ENCODE measurements at places on chromosomes 1 and 21.

DNA sequence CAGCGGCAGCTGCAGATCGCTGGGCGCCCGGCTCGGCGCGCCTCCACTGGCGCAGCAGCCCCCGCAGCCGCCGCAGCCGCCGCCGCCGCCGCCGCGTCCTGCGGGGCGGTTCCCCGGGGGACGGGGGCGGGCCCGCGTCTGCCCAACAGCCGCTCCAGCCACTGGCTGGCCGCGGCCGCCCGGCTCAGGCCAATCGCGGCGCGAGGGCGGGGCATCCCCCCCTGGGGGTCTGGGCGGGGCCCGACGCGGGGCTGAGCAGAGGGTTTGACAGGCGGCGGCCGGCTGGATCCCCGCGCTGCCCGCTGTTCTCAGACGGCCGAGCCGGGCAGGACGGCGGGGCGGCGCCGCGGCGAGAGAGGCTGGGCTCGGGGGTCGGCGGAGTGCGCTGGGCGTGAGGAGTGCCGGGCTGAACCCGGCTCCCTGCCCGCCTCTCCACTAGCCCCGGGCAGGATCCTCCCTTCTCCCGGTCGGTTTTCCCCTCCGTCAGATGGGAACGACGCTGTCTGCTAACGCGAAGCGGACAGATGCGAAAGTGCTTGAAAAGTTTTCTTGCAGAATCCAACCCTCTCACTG lies at the start of gene GLIS1:
Gene GLIS1, minus strand, starts transcription at position 56 of the 573 bp plus-strand sequence. CDS start 1,100 bp downstream, outside the sequence.
- peak; percentile 13 for DNase-seq

DNA sequence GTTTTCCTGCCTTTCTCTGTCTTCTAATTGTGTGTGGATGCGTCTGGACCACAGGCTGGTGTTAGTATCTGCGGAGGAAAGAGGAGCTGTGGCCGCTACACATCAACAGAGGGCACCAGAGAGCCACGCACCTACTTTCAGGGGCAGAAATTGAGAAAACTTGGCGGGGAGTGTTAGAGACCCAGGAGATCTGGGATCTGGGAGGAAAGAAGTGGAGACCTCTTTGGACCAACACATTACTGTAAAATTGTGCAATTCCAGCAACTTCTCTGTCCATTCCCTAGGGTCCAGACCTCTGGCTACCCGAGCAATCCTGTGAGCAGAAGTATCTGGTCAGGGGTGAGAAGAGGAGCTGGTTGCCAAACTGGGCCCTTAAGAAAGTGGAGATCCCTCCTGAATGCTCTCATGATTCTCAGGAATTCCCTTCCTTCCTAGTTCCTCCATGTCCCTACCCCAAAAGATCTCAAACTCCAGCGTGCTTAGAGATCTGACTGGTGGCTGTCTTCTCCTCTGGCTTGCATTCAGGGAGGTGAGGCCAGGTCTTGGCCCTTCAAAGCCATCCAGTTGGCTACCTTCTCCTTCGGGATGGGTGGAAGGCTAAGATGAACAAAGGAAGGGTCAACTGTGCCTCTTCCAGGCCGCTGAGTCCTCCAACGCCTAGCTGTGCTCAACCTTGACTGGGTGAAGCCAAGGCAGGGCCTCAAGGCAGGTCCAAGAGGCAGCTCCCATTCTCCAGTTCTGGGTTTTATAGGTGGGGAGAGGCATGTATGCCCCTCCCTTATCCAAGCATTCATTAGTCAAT lies 1.2 kb upstream of the KIRREL1 start:
- DNase-seq: no peak

DNA sequence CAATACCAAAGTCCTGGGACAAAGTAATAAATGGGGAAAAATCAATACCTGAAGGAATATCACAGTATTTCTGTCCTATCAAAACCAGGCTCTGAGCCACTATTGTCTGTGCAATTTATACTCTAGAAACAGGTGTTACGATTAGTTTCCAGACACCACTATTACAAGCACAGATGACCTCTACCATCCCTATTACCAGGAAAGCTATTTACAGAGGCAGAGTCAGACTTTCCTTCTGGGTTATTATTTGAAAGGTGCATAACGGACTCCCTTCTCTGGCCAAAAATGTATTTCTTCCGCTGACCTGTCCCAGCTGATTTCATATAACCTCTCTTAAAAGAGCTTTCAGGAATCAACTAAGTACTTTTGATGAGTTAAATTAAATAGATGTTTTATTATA lies 154.6 kb upstream of the LRRC7 start:
- no peak for DNase-seq

DNA sequence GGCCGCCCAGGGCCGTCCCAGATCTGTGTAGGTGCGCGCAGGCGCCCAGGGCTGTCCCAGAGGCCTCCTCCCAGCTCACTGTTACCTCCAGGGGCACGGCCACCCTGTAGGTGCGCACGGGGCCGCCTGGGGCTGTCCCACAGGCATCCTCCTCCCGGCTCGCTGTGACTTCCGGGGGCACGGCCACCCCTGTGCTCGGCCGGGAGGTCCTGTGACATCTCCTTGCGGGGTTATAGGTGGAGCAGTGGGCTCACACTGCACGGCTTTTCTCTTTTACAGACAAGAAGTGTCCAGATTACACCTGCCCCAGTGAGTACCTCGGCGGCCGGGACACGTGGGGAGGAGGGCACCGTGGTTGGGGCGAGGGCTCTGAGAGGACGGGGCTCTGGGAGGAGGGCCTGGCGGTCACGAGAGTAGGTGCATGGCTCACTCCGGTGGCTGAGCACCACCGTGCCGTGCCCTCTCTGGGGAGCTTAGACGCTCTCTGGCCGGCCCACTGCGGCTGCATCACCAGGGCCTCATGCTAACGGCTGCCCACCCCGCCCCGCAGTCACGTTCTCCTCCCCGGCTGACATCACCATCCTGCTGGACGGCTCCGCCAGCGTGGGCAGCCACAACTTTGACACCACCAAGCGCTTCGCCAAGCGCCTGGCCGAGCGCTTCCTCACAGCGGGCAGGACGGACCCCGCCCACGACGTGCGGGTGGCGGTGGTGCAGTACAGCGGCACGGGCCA lies 21.4 kb downstream of the COL6A1 start:
- no peak for DNase-seq

GRCh38 chr1:147798731-147799130 lies 38.3 kb upstream of the GJA5 start:
- DNase-seq: no peak

DNA sequence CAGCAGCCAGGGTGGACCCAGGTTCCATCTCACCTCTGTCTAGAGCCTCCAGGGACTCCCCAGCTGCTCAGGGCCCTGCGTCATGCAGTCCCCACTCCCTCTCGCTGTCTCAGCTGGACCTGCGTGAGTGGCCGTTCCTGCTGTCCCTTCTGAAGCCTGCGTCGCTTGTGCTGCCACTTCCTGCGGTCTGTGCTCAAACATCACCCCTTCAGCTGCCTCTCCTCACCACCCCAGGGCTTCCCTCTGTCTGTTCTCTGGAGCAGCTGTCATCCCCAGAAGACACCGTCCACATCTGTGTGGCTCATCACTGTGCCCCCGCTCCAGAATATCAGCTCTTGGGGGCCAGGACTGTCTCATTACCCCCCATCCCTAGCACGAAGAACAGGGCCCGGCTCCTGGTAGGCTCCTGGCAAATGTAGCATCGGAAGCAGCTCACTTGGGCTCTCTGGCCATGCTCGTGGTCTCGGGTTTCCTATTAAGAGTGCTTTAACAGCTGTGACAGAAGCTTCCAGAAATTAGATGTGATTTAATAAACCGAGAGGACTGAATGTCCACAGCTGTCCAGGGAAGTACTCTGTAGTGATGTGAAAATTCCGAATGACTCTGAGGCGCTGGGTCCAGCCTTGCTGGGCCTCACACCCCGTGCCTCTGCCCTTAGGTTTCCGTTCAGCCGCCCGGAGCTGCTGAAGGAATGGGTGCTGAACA lies 3.3 kb downstream of the THAP3 start:
- no peak for DNase-seq

GRCh38 chr1:8136766-8137165 lies 110.7 kb upstream of the ERRFI1 start:
- DNase-seq: no peak

DNA sequence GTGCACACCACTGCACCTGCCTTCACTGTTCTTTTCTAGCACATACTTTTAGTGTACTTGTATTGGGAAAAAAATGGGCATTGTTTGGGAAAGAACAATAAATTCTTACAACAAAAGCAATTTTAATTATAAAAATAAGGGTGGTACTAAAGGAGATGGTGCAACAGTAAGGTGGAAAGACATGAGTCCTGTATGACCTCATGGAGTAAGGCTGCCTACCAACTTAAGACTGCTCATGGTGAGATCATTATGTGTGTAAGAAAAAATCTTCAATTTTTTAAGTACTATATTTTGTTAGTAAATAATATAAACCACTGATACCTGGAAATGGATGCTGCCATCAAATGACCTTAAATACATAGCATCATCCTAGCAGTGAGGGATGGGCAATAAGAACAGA lies 29.6 kb upstream of the PHGDH start:
- no peak for DNase-seq

DNA sequence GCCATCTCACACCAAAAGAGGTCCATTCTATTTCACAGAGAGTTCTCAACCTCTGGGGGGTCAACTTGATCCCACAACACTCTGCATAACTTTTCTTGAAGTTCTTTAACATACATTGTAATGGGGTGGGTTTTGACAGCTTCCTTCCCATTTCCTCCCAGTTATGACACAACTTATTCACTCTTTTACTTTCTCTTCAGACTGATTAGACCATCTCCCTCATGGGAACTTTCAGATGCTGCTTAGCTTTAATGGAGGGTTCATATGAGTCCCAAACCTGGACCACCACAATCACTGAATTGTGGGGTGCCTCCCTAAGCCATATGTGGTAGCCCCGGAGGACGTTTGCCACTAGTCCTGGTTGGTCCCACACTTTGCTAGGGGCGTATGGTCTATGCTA lies 28.3 kb upstream of the KCNJ15 start:
- no peak for DNase-seq

DNA sequence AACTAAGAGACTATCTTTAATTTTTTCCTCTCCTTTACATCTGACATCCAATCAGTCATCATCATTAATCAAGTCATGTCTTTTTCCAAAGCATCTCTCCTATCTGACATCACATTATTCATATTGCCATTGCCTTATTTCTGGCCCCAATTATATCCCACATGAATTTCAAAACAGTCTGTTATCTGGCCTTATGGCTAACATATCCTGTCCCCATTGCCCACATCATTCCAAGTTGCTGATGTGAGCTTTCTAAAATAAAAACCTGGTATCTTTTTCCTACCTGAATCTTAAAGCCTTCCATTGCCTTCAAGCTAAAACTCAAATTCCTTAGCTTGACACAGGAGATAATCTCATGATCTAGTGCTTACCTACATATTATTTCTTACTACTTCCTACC lies 283.9 kb downstream of the LRRC40 start:
- no peak for DNase-seq

- DNase-seq: no peak
Measured at GRCh38 chr1:43769350-43769908, 62.1 kb downstream of the ST3GAL3 start.

DNA sequence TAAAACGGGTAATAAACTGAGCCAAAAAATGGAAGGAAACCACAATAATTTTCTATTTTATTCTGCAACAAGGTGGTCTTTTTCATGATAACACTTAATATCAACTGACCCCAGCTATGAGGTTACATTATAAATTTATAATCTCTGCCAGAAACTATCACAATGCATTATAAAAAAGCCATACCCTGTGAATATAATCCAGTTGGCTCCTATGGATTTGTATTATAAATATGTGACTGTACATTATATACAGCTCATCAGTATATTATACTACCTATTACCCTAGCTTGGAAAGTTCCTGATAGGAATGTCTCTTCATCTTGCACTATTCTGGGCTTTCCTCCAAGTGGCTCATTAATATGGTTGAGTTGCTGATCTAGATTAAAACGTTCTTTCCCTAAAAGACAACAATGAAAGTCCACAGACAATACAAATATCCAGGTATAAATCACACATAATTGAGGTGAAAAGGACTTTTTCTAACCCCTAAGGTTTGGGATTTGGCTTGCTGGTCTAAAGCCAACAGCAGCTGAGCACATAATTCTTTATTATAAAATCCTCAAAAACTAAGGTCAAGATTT lies 487.7 kb downstream of the TTLL7 start:
- DNase-seq: no peak

GRCh38 chr1:4851385-4852065 lies 197.1 kb downstream of the AJAP1 start:
- DNase-seq: no peak

GRCh38 chr1:198734323-198735008 lies 95.6 kb downstream of the PTPRC start:
- no peak for DNase-seq

- DNase-seq: no peak
Measured at GRCh38 chr1:193211539-193211938, 25.1 kb upstream of the B3GALT2 start.

DNA sequence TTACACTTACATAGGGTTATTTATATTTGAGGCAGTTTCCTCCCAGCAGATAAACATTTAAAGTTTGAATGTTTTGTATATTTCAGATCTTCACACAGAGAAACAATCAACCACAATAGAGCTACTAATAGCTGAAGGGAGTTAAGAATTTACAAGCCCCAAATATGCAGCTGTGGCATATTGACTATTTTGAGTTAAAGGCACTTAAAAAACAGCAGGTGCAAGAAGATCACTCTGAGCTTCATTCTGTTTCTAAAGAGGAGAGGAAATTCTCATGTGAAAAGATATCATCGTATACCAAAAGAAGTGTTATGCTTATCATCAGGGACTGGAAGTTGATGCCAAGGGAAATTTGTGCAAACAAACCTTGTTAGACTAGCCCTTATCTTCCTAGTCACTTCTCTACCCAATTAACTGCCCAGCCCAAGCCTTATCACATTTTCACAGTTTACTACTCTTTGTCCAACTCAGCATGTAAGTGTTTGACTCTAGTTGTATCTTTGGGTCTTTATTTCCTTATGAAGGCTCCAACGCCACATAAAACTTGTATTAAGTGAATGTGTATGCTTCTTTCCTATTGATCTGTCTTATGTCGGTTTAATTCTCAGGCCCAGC lies 66.3 kb upstream of the COG2 start:
- no peak for DNase-seq

DNA sequence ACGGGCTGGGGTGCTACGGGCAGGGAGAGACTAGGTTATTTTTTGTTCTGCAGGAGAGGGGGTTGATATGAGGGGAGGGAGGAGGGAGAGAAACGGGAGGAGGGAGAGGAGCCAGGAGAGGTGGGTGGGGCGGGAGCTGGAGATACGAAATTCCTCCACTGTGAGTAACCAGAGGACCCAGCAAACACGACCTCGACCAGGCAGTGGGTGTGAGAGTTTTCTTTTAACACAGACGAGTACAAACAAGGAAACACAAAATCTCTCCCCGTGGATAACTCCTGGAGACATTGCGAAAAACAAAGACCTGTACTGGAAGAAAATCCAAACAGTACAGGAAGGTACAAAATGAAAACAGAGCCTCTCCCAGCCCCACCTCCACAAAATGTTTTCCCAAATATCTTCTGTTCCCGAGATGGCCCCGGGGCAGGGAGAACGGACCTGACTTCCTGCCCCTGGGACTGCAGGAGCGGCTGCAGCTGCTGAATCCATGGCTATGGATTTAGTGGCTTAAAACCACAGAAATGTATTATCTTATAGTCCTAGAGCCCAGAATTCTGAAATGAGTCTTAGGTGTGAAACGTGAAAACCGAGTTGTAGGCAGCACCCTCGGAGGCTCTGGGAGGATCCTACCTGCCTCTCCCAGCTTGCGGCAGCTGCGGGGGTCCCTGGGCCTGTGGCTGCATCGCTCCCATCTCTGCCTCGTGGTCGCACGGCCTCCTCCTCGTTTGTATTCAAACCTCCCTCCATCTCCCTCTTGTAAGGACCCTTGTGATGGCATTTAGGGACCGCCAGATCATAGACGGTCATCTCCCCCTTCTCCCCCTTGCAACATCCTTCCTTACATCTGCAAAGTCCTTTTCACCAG lies 82.2 kb downstream of the RIPK4 start:
- DNase-seq: no peak

- no peak for DNase-seq
Measured at GRCh38 chr21:35611708-35612132, 448.6 kb downstream of the SETD4 start.

Data from stimulated activated naive CD4-positive, alpha-beta T cell treated with Interleukin-2 at 50 U/mL for 16 hours (primary cell).